ENCODE measurements at places on chromosomes 12 and 14.

- DNase-seq: no peak
Observed at GRCh38 chr12:3628629-3629028, 124.3 kb downstream of the CRACR2A start.

DNA sequence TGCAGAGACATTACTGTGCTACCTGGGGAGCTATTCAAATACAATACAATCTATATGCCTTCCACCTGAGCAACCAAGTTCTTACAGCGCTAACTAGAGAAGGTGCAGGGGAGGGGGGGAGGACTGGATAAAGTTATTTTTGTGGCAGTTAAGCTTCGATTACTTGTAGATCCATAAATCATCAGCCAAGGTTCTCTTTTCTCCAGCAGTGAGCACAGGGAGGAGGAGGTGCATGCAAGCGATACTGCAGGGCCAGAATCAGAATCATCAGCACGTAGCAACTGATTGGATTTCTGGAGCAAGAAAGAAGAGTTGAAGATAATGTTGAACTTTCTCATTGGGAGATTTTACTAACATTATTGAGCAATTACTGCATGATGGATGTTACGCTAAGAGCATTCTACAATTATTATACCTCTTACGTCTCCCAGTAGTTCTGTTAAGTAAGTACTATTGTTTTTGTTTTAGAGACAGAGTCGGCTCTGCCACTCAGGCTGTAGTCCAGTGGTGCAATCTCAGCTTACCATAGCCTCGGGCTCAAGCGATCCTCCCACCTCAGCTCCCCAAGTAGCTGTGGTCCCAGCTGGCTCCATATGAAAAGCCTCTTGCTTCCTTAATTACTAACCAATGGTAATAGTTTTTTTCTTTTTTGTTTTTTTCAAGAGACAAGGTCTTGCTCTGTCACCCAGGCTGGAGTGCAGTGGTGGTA, 74.6 kb upstream of the EEA1 start:
- DNase-seq: no peak

- DNase-seq: no peak
Observed at GRCh38 chr14:101365329-101366158, 195.8 kb upstream of the DIO3 start.

DNA sequence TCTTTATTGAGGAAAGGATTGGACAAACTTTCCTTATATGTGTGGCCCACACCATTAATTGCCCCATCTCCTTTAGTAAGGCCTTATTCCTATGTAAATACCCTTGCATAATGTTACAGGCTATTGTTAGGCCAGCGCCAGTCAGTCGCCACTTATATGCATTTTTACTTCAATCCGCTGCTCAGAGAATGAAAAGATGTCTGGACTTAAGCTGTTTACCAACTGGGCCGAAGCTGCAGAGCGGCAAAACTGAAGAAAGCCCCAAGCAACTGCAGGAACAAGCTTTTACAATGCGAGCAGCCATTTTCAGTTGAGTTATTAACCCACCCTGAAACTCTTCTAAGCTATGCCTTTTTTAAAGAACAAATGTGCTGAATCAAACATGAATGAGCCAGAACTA, 92.1 kb upstream of the OTX2 start:
- no peak for DNase-seq

DNA sequence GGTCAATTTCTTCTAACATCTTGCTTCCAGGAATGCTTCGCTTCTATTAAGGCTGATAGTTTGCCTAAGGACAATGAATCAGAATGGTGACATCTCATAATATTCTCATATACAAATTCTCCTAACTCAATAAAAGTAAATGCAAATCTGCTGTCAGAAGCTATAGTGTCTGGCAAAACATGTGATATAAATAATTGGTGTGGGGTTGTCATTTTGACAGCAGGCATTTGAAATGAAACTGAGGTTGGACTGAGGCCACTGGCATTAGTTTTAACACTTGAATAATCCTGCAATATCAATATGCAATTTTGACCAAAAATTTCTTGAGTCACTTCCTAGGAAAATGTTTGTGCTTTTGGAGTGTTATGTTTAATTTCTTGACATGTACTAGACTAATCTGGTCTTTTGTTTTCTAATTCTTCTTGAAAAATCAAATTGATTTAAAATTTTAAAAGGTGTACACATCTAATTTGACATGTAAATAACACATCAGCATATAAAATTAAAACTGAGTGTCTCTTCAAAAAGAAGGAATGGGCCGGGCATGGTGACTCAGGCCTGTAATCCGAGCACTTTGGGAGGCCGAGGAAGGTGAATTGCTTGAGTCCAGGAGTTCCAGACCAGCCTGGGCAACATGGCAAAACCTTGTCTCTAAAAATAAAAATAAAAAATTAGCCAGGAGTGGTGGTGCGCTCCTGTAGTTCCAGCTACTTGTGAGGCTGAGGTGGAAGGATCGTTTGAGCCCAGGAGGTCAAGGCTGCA, 92.3 kb upstream of the BTG1 start:
- DNase-seq: no peak

DNA sequence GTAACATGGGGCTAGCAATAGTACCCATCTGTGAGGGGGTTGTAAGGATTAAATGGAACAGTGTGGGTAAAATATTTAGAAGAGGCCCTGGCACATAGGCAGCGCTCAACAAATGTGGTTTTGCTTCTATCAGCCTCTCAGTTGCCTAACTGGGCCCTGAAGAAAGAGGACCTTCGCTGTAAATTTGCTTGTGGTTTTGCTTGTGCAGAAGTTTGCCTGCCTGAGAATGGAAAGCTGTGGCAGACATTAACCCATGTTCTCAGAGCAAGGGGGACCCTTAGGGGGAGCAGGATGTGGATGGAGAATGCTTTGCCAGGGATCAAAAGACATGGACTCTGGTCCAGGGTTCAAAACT, 160.1 kb downstream of the BRMS1L start:
- no peak for DNase-seq

- no peak for DNase-seq
Observed at GRCh38 chr14:68809524-68809923, 16.7 kb upstream of the ZFP36L1 start.

DNA sequence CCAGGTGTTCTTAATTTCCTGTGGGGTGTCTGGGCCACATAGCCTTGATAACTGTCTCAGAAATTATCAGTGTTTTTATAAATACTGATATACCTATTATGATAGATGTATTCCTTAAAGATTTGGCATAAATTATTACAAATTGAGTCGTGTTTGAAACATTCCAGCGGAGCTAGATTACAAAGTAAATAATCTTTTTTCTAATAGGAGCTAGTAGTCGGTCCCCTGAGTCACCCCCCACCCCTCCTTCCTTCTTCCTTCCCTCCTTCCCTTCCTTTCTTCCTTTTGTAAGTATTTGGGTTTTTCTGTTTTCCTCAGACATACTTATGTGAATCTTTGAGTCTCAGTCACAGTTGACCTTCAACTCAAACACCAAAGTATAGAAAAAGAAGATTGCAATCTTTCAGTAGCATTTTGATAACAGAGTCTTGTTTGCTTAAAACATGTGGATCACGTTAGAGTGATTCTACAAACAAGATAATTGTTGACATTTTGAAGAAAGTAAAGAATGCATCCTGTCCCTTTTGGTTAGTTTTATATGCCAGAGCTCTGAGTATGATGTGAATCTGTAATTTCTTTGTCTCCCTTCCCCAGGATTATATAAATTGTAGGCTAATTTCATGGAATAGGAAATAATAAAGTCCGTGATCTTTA, 264.0 kb downstream of the FUT8 start:
- no peak for DNase-seq

- DNase-seq: no peak
Observed at GRCh38 chr12:97097734-97098133, 190.7 kb downstream of the NEDD1 start.

DNA sequence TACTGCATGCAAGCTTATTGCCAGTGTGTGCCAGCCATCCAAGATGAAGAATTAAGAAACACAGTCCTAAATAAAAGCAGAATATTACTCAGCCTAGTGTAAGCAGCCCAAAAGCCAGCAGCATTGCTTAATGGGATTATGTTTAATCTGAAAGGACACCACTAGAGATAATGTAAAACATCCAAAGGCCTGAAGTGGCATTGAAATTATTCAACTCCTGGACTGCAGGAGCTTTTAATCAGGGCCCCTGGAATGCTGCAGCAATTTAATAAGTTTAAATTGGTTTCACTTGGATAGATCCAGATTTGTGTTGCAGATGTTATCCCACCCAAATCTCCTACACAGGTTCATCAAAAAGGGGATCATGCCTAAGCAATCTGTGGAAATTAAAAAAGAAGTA, 193.0 kb downstream of the C12orf50 start:
- no peak for DNase-seq

GRCh38 chr14:70785556-70785955, 23.8 kb downstream of the MAP3K9 start:
- no peak for DNase-seq

GRCh38 chr14:103453791-103454190, 68.6 kb downstream of the MARK3 start:
- no peak for DNase-seq

DNA sequence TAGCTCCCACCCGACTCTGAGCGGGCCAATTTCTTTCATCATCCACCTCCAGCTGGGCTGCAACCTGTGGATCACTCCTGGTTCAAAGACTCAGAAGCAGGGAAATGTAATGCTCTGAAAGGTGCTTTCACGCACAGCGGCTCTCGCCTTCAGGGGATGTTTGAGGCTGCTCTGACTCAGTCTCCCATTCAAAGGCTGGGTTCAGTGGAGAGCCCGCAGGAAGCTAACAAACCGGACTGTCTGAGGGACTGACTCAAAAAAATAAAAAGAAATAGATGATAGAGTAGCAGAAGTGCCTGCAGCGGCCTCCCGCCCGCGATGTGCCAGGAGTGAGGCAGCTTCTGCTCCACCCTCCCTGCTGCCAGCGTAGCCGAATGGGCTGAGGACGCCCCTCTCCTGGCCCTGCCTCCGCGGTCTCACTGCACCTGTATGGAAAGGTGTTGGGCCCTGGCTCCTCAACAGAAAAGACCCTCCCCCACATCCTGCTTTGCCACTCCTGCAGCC, 98.0 kb downstream of the GCH1 start:
- DNase-seq: no peak

- DNase-seq: no peak
Observed at GRCh38 chr12:116244001-116244400, 33.5 kb downstream of the MED13L start.

DNA sequence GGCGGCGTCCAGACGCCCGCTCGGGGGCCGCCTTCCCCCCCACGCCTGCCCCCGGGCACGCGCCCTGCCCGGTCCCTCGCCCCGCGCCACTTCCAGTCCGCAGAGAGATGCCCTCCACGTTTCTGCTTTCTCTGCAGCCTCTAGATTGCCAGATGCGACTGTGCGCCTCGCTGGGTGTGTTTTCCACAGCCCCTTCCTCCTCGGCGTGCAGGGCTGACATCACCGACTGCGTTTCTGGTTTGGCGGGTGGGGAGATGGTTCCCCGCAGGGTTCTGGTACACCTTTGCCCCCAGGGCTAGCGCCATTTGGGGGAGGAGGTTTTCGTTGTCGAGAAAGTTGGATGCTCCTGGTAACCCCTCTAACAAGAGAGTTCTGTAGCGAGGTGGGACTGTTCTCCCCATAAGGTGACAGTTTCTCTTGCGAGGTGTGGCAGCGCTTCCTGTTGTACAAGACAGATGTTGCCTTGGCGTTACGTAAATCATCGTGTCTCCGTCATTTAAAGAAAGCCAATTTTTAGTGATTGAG, 1.5 kb downstream of the CALM1 start:
- peak; percentile 60 for DNase-seq

GRCh38 chr14:53190938-53191337, 37.8 kb upstream of the DDHD1 start:
- no peak for DNase-seq

DNA sequence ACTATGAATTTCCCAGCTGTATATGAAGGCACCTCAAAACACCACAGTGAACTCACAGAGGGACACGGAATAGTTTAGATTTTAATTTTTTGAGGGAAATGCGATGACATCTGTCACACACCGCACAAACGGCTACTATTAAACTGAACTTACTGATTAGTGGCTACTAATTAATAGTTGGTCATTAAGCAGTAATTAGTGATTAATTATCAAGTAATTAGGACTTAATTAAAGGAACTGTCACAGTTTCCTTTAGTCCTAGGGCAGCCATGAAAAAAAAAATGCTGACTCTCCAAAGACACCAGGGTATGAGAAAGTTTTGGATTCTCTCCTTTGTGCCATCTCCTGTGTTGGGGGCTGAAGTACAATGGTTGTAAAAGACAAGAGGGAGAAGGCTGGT, 2.9 kb downstream of the OAS1 start:
- DNase-seq: no peak

DNA sequence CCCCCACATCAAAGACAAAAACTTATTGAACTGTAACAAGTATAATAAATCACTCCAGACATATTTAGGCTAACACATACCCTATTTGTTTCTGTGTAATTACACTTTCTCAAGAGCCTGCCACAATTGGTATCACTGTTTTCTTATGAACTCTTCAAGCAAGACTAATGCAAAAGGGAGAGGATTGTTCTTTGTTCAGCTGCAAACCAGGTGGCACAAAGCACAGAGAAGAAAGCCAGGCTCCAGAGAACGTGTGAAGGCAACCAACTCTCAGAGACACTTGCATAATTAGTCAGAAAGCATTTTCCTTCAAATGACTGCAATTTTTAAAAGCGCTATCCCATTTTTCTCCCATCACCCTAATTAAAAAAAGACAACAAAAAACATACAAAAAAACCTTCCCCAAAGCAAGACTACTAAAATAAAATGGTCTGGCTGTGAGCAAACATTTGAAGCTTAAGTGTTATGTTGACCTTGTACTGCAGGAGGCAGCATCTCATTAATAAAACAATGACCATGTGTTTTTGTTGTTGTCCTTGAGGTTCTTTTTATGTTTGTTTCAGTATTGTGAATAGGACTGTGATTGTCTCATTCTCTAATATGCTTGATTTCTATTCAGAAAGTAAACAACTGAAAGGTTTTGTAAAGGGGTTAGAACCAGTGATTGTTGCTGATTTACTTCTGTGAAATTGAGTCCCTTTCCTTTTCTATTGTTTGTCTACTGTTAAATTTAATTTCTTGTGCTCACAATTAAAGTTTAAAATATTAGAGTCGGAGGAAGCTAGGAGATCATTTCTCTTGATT, 452.7 kb upstream of the PDE3A start:
- DNase-seq: no peak

DNA sequence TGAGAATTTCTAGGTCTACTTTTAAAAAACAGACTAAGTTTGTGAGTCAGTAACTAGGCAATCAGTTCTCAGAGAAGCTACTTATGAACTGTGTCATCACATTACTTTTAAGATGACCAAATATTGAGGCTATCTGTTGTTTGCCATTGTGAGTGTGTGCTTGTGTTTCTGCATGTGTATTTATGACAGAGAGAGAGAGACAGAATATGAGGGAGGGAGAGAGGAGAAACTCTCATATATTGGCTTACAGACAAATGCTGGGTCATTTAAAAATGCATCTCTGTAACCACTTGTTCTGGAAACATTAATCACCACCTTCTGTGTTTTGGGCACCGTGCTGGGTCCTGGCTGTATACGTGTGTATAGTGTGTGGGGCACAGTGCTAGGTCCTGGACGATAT, 161.5 kb upstream of the FRMD6 start:
- no peak for DNase-seq

GRCh38 chr12:66065641-66066136, 64.9 kb downstream of the LLPH start:
- no peak for DNase-seq

- no peak for DNase-seq
Observed at GRCh38 chr12:103442182-103442555, 53.6 kb downstream of the C12orf42 start.

Measured in T follicular helper cell (primary cell).